ENCODE measurements at places on chromosomes 3 and 15.

DNA sequence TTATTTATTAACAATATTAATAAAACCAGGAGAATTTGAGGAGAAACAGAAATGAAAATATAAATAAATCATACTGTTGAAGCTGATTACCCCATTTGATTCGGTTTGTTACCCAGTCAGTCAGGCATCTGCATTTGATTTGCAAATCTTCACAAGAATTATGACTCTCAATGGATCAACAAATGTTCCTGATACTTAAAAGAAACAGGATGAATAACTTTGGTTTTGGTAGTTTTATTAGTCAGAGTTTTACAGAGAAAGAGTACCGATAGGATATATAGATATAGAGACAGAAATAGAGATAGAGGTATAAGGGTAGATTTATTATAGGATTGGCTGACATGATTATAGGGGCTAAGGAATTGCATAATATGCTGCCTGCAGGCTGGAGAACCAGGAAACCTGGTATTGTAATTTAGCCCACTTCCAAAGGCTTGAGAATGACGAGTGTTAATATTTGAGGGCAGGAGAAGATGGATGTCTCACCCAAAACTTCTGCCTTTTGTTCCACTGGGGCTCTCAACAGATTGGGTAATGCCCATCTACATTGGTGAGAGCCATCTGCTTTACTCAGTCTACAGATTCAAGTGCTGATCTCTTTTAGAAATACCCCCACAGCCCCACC is 241.6 kb upstream of the COL8A1 start:
- peak; percentile 77 for DNase-seq

DNA sequence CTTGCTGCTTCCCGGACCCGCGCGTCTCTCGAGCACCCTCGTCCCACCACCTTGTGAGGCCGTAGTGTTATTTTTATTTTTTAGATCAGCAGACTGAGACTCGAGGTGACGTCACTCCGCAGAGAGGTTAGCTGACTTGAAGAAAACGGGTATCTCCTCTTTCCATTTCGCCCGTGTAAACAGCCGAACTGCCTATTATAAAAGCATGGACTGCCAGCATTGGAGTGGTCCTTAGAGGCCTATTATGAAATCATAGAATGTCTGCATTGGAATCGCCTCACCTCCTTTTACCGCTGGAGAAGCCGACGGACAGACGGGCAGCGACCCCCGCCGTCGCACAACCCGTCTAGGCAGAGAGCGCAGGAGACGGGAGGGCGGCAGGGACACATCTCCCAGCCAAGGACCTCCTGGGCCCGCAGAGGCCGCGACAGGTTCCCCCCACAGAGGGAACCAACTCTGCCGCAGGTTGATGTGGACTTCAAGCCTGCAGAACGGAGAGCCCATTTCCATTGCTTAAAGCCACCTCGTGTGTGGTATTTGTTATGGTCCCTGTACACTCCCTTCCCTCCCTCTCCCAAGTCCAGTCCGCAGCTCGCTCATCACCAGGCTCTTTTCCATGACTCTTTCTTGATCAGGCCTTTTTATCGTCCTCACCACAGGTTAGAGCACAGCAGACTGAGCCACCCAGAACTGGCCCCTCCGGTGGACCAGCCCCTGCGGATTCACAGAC is 540 bp upstream of the PPP1R2 start:
- peak; percentile 22 for DNase-seq

GRCh38 chr3:127320529-127321121 is 32.8 kb upstream of the PRR20G start:
- DNase-seq = peak; percentile 25

DNA sequence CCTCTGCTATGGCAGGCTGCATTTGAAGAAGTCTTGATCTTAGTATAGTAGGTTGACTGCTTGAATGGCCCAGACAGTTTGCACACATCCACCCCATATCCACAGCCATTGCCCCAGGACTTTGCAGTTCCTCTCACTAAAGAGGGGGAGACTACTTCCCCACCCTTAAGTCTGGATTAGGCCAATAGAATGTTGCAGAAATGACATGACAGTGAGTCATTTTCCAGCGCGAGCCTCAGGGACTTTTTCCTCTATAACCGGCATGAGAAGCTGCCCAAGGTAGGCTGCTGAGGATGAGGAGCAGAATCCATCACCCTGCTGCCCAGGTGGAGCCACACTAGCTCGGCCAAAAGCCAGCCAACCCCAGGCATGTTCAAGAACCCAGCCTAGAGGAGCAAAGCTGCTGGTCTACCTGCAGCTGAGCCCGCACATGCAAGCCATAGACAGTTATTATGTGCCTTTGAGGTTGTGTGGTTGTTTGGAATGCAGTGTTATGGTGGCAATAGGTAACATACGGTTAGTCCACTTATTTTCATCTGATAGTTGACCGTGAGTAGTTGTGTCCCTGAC is 113.9 kb downstream of the TLE3 start:
- DNase-seq = peak; percentile 22

DNA sequence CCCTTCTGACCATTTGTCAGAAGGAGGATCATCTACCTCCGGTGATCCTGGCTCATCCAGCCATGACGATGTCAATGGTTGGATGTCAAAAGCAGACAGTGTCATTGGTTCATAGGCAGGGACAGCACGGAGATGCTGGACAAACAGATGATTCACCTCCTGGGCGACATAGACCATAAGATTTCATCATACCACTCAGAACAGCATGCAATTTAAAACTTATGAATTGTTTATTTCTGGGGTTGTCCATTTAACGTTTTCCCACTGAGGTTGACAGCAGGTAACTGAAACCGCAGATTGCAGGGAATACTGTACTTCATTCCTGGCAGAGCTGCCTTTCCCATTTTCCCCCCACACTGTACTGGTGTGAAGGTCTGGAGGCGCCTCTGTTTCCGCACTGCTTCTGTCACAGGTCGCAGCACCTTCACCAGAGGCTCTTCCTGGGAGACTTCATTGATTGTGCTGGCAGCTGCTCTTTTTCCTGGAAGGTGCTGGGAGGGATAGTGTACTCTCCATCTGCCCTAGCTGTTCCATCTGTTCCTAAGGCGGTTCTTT is 32.5 kb upstream of the TMOD3 start:
- DNase-seq = peak; percentile 34

GRCh38 chr3:68699541-68699940 is 232.8 kb downstream of the TAFA4 start:
- no peak for DNase-seq

DNA sequence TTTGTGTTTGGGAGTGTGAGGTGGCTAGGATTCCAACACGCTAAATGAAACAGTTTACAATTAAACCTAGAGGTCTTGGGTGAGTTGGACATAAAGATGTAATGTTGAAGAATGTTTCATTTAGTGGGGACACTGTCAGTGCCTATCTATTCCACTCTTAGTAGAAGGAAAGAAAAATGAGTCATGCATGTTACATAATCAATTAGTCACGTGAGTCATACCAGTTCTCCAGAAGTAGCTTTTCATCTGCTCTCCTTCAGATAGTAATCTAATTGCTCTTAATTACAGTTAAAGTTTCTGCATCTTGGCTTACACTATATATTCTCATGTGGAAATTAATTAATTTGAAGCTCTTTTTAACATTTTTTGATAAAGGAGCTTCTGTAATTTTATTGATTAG is 115.7 kb upstream of the P2RY1 start:
- peak; percentile 45 for DNase-seq

DNA sequence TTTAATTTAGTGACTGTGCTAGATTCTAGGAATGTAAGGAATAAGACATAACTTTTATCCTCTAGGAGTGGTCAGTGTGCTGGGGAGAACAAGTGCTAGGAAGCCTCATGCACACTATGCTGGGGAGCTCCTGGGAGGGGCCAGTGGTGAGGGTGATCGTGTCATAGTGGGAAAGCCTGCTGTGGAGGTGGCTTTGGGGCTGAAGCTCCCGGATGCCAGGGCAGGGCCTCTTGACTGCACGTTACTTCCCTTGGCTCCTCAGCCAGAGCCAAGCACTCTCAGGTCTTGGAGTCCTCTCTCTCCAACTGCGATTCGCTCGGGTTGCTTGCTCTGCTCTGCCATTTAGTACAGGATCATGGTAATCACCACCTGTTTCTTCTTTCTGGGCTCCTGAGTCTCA is 33.6 kb downstream of the SQOR start:
- DNase-seq = no peak

GRCh38 chr15:66707310-66708082 is 5.5 kb downstream of the SMAD6 start:
- DNase-seq = peak; percentile 57

GRCh38 chr3:4982773-4983738 is 3.8 kb downstream of the BHLHE40 start:
- DNase-seq = peak; percentile 32

DNA sequence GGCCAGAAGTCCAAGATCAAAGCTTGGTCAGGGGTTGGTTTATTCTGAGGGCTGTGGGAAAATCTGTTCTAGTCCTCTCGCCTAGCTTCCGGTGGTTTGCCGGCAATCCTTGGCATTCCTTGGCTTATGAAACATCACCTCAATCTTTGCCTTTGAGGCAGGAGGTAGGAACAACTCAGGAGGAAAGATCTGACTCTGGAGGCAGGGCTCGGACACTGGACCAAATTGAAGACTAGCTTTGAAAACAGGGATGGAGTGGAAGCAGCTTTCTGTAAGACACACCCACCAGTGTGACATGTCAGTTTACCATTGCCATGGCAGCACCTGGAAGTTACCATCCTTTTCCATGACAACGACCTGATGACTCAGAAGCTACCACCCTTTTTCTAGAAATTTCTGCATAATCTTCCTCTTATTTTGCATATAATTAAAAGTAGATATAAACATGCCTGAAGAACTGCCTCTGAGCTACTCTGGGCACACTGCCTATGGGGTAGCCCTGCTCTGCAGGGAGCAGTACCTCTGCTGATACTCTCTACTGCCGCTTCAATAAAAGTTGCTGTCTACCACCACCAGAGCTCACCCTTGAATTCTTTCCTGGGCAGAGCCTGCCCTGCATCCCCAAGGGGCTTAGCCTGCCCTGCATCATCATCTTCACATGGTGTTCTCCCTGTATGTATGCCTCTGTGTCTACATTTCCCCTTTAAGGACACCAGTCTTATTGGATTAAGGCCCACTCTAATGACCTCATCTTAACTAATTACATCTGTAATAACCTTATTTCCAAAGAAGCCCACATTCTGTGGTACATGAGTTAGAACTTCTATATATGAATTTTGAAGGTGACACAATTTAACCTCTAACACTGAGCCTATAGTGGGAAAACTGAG is 38.3 kb upstream of the TM4SF4 start:
- DNase-seq = no peak

GRCh38 chr3:37542772-37543449 is 318.8 kb upstream of the CTDSPL start:
- no peak for DNase-seq

DNA sequence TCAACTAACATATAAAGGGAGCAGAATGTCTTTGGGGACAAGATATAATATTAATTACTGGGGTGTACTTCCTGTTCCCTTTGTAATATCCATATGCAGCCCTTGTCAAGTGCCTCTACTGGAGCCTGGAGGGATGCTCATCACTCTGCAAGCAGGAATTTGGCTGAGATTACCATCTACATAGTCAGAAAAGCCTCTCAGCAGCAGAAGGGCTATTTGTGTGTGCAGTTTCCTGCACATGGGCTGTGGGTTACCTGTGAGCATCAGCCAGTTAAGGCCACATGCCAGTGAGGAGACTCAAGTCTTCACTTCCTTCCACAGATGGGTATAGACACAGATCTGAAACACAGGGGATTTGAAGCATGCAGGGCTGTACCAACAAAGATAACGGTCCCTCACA is 278.1 kb upstream of the PLSCR5 start:
- peak; percentile 18 for DNase-seq

DNA sequence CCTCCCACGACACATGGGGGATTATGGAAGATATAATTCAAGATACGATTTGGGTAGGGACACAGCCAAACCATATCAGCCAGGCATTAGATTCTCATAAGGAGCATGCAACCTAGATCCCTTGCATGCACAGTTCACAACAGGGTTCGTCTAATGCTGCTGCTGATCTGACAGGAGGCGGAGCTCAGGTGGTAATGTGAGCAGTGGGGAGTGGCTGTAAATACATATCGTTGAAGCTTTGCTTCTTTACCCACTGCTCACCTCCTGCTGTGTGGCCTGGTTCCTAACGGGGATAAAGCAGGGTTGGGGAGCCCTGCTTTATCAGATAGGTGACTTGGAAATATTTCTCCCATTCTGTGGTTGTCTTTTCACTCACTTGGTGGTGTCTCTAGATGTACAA is 14.8 kb downstream of the DOCK3 start:
- DNase-seq = no peak

DNA sequence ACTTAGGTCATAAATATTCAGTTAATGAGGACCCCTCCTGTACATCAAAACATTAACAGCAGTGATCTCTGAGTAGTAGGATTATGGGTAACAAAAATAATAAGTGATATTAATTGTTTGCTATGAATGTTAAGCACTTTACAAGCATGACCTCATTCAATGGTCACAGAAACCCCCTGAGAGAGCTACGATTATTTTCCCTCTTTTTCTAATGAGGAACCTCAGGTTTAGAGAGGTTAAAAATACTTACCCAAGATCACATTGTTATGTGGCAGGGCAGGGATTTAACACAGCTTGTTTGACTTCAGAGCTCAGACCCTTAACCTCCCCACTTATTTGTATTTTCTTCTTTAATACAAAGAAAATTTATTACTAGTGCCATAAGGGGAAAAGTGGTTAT is 228.2 kb downstream of the TBL1XR1 start:
- DNase-seq = no peak

DNA sequence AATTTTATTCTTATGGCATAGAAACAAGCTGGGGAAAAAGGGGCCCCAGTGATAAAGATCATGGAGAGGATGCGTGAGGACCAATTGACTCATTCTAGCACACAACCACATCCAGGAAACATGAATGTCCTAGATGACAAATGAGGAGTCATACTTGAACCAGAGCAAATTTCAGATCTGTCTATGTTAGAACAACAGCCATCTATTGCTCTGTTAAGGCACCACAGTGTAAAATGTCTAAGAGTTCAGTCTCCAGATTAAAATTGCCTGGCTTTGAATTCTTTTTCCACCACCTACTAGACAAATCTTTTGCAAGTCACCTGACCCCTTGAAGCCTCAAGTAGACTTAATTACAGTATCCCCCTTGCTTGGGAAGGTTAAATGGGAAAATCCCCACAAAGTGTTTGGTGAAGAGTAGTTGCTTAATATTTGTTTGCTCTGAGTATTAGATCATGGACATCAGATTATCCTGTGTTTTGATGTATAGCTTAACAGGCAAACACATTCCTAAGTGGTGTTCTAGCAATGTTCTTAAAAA is 258.7 kb upstream of the TGFBR2 start:
- DNase-seq = peak; percentile 93

GRCh38 chr3:73068419-73068818 is 7.0 kb downstream of the EBLN2 start:
- no peak for DNase-seq
